Uterus (tissue), 4 donors: ENCODE measurements at places on chromosomes 4 and X. TPM values are rescaled to one million over a fixed set of nuclear protein-coding genes. Genes with fewer than 3 reads are reported as not detected.

CHRDL1 gene
- 27.4 TPM for total RNA-seq

GAB1 gene
- 50.4 TPM for total RNA-seq

SPIN3 gene
- total RNA-seq, result 6.1 TPM

TRPC5OS gene
- total RNA-seq, result not detected

TRIM61 gene
- total RNA-seq, result not detected

CSTF2 gene
- total RNA-seq, result 11.1 TPM

HPSE gene
- 3.1 TPM for total RNA-seq

MAGEA9B gene
- not detected for total RNA-seq

PRR32 gene
- total RNA-seq, result not detected

- DNase-seq, result no peak
These were observed 173.5 kb downstream of the ASMT start for GRCh38 chrX:1788300-1788911.

DNA sequence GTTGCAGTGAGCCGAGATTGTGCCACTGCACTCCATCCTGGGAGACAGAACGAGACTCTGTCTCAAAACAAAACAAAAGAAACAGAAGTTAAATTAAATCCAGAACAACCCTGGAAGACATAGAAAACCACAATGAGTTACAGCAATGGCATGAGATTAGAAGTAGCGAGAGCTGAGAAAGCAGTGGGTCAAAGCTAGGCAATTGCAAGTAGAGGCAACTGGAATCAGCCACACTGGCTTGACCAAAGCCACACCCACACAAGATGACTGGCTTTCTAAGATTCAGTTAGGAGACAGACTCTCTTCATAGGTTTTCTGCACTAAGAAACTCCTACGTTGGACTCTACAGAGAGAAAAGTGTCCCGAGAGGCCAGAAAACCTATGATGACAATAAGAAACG, 443.0 kb downstream of the GPM6A start:
- no peak for DNase-seq

GRCh38 chrX:10529344-10529743, 91.0 kb downstream of the MID1 start:
- no peak for DNase-seq

DNA sequence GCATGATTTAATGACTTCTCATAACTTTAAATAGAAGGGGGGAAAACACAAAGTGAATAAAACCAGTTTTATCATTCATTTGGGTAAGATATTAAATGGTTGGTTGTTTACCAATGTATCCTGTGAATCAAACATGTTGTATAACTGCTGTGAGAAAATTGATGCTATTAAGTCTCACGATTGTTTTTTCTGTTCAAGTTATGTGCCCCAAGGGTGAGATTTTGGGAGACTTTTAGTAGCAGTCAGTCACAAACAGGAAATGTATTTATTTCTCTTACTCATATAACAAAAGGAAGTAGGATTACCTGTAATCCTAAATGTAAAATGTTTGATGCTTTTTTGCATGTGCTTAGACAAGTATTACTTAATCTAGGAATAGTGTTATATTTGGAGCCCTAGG, 39.2 kb downstream of the MTHFD2L start:
- DNase-seq, result no peak

GRCh38 chr4:14837860-14838259, 164.4 kb upstream of the CPEB2 start:
- no peak for DNase-seq

DNA sequence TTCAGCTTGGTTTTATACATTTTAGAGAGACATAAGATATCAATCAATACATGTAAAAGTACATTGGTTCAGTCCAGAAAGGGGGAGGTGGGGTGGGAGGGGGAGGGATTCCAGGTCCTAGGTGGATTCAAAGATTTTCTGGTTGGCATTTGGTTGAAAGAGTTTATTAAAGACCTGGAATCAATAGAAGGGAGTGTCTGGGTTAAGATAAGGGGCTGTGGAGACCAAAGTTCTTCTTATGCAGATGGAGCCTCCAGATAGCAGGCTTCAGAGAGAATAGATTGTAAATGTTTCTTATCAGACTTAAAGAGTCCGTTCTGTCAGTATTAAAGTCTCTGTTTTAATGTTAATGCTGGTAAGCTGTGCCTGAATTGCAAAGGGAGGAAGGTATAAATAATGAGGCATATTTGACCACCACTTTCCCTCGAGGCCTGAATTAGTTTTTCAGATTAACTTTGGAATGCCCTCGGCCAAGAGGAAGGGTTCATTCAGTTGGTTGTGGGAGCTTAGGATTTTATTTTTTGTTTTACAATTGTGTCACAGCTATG, 169.9 kb downstream of the AASDH start:
- no peak for DNase-seq

DNA sequence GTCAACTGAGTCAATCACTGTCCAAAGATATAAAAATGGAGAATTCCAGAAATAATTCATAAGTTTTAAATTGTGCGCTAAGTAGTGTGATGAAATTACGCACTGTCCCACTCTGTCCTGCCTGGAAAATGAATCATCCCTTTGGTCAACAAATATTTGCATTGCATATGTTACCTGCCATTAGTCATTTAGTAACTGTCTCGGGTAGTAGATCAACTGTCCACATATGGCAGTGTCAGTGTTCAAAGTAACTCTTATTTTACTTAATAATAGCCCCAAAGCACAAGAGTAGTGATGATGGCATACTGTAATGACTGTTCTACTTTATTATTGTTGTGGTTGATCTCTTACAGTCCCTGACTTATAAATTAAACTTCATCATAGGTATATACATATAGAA, 3.4 kb downstream of the YTHDC1 start:
- no peak for DNase-seq

DNA sequence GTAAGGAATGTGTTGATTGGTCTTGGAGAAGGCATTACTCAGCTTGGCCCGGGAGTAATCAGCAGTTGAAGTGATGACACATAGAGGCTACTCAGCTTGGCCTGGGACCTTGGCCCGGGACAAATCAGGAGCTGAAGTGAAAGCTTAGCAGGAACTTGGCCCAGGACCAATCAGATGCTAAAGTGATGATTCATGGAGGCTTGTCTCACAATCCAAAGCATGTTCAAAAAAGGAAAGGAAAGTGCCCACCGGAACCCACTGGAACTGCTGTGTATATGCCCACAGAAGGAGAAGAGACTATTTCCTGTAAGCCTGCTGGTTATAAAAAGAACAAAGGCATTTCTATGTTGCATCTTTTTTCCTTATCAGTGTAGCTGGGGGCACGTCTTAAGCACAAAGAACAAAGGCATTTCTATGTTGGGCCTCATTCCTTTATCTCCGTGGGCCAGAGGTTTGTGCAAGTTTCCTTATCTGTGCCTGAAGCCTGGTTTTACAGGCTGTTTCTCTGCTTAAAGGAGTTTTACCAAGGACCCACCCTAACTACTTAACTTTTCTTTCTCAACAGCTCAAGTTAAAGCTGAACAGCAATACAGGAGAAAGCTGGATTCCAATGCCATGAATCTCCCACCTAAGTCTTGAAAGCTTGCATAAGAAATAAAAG, 1176.7 kb downstream of the NLGN4X start:
- DNase-seq, result peak; percentile 35

GRCh38 chrX:39456894-39457604, 640.7 kb downstream of the BCOR start:
- no peak for DNase-seq

GRCh38 chr4:150215601-150216000, 137.4 kb downstream of the DCLK2 start:
- DNase-seq, result no peak

GRCh38 chrX:43656005-43656494, at the start of gene MAOA:
TSS of gene MAOA (plus strand) at chrX:43656299. CDS start at chrX:43656342, 43 bp downstream.
- peak; percentile 72 for DNase-seq

DNA sequence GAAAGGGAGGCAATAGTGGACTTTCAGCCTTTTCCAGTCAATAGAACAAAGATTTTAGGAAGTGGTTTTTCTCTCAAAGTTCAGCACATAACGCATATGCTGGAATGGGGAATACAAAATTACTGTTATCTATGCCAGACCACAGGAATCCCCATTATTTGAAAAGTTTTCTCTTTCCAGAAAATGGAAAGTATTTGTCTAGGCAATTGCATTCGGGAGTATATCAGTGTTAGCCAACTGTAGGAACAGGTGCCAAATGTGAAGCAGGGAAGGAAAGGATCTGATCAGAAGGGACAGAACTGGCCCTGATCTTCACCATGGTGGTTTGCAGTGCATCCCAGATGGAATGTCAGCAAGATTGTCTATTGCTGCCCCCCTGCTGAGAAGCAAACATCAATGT, 213.6 kb downstream of the CPE start:
- no peak for DNase-seq

- DNase-seq, result no peak
These were observed 2.4 kb upstream of the NSUN7 start for GRCh38 chr4:40747207-40747835.

- no peak for DNase-seq
These were observed 55.6 kb downstream of the CYLC1 start for GRCh38 chrX:83916525-83916924.

DNA sequence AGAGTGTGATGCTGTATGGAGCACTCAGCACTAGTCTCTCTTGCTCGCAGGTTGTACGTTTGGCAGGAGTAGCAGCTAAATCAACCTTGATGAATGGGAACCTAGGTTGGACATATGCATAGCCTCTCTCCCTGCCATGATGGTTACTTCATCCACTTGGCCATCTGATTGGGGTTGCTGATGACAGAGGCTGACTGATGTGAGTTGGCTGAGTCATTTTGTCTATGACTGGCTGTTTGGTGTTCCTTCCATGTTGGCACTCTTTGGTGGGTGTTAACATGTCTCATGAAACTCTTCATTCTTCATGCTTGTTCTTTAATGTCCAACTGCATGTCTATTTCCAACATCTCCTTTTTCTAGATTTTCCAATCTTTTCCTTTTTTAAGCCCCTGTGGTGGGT, 31.6 kb upstream of the SPARCL1 start:
- no peak for DNase-seq
